ENCODE measurements at places on chromosomes 1 and 21.
A peak's percentile ranks its signal among the peaks of the same experiment; 100 is the strongest.

GRCh38 chr1:24502065-24502708 lies 449 bp upstream of the RCAN3 start:
- peak; percentile 69 for DNase-seq

GRCh38 chr1:116508984-116509980 lies 61.5 kb downstream of the CD58 start:
- no peak for DNase-seq

DNA sequence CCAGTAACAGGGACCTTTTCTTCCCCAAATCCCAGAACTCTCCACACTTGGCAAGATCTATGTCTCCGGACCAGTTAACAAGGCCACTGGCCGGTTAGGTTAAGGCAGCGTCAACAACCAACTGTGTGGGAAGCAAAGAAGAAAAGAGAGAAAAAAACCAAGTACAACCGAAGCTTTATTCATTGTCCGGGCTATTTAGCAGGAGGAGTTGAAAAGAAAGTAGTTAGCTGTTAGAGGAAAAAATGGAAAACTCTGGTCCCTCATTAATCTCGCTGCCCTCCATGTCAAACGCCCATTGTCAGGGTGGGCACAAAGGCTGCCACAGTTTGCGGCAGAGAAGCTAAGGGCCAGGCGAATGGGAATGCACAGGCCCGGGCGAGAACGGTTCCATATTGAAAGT lies 49.3 kb upstream of the GRIK3 start:
- DNase-seq, result no peak

GRCh38 chr1:154711416-154711815 lies 103.4 kb upstream of the ADAR start:
- no peak for DNase-seq

DNA sequence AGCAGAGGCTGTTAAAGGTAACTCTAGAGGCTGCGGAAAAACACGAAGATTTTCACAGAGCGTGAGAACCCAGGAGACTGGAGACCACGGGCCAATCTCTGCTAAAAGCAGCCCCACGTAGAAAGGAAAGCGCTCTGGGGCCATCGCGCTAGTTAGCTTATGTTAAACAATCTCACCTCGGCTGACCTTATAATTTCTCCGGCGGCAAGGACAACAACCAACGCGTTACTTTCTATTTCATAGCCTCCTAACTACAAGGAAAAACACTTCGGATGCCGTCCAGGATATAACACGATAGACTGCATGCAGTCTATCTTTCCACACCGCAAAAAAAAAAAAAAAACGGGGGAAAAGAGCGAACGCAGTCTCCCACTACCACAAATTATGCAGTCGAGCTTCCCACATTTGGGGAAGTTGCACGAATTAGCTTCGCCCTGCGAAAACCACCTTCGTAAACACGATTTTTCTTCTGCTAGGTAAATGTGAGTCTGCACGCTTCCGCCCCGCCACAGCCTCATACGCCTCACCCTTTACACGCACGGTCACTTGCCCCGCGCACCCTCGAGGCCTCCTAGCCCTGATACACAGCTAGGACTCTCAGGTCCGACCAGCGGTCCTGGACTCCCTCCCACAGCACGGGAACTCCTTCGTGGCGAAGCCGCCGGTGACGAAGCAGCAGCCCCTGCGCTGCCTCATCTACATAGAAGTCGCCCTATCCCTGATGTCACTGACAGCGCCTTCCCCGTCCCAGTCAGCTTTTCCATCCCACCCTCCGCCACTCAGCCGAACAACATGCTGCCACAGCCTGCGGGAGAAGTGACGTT lies 87.8 kb downstream of the PRKAB2 start:
- peak; percentile 75 for DNase-seq

- no peak for DNase-seq
Measured at GRCh38 chr1:235782601-235783000, 84.1 kb downstream of the LYST start.

- DNase-seq, result no peak
Measured at GRCh38 chr1:37064039-37064438, 29.7 kb upstream of the GRIK3 start.

GRCh38 chr1:15167386-15167785 lies 13.8 kb downstream of the TMEM51 start:
- DNase-seq, result no peak

DNA sequence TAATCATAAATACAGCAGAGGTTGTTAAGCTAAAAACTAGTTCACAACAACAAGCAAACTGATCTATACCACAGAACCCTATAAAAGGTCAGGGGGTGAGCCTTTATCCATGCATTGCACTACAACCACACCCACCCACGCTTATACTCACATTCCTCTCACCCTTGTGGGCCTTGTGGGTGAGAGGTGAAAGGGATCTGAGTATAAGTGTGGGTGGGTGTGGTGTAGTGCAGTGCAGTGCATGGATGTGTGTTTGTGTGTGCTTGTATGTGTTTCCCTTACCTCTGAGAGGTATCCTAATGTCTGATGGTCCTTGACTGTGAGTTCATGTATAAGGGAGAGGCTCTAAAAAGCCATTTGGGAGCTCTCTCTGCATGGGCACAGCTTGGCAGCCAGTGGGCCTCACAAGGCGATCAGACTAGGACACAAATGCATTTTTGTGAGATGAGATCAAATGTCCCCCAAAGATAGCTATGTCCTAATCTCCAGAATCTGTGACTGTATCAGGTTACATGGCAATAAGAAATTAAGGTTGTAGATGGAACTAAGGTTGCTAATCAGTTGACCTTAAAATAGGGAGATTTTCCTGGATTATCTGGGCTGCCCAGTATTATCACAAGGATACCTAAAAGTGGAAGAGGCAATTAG lies 95.5 kb upstream of the DPT start:
- no peak for DNase-seq

- DNase-seq, result no peak
Measured at GRCh38 chr21:39869141-39869818, 2.0 kb downstream of the PCP4 start.

DNA sequence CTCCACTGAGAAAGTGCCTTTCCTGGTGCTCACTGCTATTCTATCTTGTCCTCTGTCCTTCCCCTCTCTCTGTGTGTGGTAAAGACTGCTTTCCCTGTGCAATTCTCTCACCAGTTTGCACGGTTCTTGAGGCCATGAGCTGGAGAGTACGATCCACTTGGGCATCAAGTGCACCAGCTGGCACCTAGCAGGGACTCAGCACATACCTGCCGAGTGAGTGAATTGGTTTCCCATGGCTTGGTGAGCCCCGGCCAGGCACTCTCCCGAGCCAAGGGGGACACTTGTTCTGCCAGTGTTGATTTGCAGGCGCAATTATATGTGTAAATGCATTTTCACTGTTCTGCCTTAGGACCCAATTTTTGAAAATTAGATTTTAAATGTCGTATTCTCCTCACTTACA lies 313.5 kb downstream of the DISC1 start:
- DNase-seq, result no peak

- DNase-seq, result no peak
Measured at GRCh38 chr1:34842952-34843371, 16.6 kb downstream of the SMIM12 start.

- DNase-seq, result no peak
Measured at GRCh38 chr1:39608921-39609320, 30.5 kb downstream of the HEYL start.

GRCh38 chr1:233679591-233680373 lies 65.9 kb downstream of the KCNK1 start:
- no peak for DNase-seq

DNA sequence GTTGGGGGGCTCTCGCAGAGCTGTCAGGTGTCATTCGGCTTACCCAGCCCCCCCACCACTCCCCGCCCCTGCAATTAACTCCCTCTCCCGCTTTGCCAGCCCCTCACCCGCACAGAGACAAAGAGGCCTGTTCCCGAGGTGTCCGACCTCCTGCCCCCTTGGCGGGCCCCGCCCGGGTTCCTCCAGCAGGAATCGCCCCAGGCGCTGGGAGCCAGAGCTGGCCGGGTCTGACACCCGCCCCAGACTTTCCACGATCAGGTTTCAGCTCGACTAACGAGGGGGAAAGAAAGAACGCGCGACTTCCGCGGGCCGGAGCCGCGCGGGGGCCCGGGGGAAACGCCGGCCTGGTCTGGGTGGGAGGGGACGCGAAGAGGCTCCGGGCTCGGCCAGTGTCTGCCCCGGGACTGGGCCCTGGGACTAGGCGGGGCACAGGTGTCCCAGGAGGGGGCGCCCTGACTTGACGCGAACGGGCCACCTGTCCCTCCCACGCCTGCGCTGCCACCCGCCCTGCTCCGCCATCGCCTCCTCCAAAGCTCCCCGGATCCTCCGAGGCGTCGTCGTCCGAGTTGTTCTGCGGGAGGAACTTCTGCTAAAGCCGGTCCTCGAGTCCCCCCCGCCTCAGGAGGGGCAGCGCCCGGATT lies 36.4 kb upstream of the HHAT start:
- DNase-seq, result peak; percentile 17

- DNase-seq, result no peak
Measured at GRCh38 chr1:76160225-76160624, 85.7 kb downstream of the ST6GALNAC3 start.

DNA sequence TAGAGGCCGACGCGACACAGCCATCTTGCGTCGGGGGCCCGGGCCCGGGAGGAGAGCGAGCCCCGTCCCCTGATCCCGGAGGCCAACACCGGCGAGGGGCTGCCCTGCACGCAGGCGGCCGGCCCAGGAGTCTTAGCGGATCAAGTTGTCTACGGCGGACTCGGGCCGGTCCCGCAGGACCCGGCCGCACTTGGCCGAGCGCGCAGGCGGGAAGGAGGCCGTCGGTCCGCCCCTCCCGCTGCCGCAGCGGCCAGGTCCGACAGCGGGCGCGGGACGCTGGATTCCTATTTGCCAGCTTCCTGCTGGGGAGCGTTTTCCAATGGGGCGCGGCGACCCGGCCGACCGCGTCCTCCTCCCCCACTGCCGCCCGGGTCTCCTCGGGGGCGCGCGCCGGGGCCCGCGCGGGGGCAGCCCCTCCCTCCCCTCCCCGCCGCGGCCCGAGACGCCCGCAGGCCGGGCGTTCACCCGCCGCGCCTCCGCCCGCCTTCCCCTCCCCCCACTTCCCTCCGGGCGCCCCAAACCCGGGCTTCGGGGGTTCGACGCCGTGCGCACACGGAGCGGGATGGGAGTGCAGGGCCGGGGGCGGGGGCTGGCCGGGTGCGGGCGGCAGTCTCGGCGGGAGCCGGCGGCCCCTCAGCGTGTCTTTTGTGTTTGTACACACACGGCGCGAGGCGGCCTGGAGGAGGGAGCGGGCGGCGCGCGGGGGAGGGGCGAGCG lies 517 bp upstream of the H3-3A start:
- DNase-seq, result peak; percentile 78

DNA sequence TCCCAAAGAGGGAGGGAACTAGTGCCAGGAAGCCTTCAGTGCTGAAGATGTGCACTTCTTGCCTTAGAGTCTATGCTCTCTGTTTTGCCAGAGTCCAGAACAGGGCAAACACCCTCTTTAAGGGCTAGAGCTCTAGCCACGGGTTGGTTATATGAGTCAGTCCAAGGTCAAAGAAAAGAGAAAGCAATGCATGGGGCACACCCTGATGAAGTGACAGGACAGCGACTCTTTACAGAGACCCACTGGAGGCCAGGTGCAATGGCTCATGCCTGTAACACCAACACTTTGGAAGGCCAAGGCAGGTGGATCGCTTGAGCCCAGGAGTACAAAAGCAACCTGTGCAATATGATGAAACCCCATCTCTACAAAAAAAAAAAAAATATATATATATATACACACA lies 86.1 kb downstream of the TGFBR3 start:
- no peak for DNase-seq

DNA sequence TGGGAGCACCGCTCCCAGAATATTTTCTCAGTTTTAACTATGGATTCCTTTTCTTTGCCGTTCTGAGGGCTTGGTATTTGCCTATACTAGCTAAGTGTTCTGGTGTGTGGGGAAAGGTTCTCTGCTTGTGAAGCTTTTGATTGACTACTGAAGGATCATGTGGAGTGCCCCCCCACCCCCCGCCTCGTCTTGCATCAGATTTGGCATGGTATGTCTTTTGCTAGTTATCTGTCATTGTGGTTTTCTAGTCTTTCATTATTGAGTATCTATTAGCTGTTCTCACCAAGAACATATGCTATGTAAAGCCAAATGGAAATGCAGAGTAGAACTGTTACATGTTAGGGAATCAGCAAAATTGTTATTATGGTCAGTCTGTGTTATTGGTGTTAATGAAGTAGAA lies 58.3 kb downstream of the MACF1 start:
- DNase-seq, result no peak

DNA sequence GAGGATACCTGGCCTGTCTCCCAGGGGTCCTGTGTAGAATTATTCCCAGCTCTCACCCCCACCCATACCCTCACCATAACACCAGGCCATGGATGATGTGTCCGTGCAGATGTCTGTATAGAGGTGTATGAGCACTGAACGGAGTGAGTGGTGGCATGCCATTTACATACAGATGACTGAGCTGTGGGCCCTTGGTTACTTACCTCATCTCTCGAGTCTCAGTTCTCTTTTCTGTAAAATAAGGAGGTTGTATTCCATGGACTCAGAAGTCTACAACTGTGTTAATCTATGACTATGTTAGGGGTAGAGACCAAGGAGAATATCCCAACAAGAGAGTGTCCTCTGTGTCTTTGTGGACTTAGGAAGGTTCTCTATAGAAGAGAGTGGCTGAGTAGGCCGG lies 65.6 kb upstream of the CD1D start:
- DNase-seq, result no peak

GRCh38 chr1:5526385-5526750 lies 465.9 kb downstream of the NPHP4 start:
- no peak for DNase-seq

- DNase-seq, result no peak
Measured at GRCh38 chr1:227939791-227940771, 7.7 kb downstream of the WNT9A start.

GRCh38 chr1:203628201-203629015 lies 1.8 kb downstream of the ATP2B4 start:
- DNase-seq, result no peak

DNA sequence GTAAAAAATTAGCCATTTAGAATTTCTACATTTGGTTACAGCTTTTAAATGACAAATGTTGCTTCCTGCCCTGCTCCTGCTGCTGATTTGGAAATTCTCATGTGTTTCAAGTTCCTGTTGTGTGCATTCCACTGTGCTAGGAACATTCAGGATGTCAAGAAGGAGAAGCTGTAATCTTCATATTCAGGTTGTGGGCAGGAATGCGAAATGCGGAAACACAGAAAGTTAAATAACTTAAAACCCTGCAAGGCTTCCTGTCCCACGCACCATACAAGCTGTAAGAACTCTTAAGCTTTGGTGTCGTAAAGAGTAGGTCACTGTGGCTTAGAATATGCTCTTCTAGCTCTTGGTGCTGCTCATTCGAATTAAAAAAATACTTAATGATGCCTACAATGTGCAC lies 52.6 kb downstream of the S100B start:
- no peak for DNase-seq

DNA sequence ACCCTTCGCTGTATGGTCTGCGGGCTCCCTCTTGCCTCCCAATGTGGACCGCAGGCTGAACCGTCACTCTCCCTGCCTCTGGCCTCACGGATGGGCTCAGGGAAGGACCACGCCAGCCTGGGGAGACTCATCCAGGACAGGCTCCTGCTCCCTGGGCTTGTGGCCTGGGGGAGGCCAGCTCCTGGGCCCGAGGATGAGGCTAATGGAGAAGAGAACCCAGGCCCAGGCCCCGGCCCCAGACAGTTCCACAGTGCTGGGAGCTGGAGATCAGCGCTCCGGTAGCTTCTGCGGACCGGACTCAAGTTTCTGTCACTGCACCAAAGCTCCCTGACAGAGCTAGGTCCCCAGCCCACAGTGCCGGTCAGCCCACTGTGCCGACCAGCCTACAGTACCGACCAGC lies 13.4 kb upstream of the PLEKHG5 start:
- DNase-seq, result no peak

Data from HuH-7.5 (cell line).